ENCODE measurements at places on chromosomes 3 and 15.

DNA sequence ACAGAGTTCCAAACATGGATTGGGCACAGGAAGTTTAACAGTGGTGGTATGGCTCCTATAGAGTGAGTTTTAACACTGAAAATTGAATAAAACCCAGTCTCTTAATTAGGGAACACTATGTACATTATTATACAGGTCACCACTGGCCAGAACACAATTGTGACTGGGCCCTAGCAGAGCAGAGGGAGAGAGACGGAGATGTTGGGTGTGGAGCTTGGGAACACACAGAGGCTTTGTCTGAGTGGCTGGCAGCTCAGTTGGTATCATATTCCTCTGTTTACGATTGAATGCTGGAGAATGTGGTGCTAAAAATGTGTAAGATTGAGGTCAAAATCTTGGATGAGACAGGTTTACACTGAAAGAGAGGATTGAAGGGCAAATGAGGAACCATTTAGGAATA is 6.8 kb upstream of the MOBP start:
- no peak for DNase-seq

DNA sequence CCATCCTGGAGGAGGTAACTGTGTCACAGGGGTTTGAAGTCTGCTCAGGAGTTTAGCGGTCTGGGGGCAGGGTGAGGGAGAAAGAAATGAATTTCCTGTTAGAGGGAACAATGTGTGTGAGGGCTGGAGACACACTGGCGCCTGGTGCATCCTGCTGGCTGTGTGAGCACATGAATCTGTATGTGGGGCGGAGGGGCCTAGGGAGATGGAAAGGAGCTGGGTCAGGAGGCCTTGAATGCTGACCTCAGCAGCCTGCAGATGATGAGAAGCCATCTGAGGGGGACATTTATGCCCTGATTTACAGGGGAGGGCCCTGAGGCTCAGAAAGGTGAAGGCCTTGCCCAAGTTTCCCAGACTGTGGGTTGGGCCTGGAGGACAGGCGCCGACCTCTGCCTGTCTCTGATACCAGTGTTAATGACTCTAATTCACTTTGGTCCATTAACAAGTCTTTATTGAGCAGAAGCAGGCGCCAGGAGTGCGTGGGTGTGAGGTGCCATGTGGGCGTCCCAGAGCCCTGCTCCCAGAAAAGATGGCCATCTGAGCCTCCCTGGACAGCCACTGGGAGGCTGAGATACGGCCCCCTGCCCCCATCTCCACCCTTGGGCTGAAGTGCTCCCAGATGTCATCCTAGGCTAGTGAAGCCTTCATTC is 34.8 kb downstream of the LINGO1 start:
- no peak for DNase-seq

DNA sequence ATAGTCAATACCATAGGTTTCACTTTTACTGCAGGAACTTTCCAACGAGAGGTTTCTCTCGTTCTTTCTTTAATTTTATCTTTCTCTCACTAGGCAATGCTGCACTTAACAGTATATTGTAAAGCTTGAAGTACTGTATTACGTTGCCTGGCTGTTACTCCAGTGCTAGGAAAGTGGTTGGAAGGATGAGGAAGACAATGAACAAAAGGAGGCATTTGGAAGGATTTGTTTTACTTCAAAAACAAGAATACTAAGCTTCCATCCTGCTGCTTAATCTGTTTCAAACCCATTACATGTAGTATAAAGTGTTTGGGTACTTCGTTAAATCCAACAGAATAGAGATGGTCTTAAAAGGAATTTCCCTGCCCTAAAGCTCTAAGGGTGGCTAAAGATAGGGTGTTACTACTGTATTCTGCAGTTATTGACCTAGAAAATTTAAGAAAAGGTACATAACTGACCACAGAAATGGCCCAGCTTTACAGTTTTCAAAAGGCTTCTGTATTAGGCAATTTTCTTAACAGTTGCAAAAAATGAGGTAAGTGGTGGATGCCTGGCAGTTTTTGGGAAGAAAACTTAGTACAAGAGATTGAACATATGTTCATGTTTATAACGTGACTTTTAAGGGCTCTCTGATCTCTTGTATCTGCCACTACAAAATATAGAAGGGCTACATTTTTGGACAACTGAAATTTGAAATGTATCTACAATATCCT is 785 bp upstream of the IFT57 start:
- no peak for DNase-seq

DNA sequence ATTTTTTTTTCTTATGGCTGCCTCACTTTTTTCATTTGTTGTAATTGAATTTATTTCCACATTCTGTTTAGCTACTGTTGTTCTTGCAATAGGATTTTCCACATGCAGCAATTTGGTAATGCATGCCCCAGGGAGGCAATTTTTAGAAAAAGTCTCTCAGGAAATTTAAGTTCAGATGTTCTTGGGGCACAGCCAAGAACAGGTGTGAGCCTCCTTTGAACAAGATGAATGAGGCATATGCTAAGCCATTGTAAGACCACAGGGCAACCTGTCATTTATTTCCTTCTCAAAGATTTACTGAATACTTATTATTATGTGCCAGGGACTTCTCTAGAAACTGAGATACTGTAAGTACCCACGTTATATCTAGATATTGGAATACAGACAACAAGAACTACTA is 549.5 kb downstream of the DIPK2A start:
- no peak for DNase-seq

DNA sequence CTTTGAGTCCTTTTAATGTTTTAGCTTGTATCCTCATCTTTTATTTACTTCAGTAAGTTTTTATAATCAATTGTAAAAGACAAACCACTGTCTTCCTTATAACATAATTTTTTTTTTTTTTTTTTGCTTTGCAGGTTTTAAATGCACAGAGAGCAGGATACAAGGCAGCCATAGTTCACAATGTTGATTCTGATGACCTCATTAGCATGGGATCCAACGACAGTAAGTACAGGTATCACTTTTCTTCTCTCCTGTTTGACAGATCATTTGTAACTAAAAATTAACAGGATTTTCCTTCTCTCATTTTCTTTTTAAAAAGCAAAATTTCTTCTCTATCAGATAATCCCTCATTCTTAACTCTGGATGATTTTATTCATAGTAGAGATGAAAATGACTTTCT is 75.4 kb downstream of the PFN2 start:
- DNase-seq: no peak
